NB4 (cell line): ENCODE measurements at places on chromosomes 6 and 20.
A peak's percentile ranks its signal among the peaks of the same experiment; 100 is the strongest.

DNA sequence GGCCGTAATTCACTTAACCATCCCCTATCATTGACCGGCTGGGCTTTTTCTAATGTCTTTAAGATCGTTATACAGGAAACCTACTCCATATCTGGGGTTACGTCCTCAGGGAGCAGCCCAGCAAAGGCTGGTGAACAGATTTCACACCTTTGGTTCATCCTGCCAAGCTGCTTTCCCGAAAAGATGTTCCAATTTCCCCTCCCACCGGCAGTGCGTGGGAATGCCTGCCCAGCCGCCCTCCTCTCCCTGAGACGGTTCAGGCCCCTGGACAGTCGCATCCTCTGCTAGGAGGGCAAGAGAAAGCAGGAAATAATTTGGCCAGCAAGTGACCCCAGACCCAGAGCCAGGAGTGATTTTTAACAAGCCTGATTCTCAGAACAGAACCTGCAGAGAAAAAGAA, 16.3 kb downstream of the SIRPA start:
- DNase-seq, result no peak

GRCh38 chr20:32635764-32636163, 38.0 kb downstream of the C20orf203 start:
- peak; percentile 51 for DNase-seq

GRCh38 chr6:38482466-38482865, 157.3 kb downstream of the BTBD9 start:
- DNase-seq, result no peak

- DNase-seq, result peak; percentile 52
These were observed 186.6 kb upstream of the OPRM1 start for GRCh38 chr6:153852481-153852880.

DNA sequence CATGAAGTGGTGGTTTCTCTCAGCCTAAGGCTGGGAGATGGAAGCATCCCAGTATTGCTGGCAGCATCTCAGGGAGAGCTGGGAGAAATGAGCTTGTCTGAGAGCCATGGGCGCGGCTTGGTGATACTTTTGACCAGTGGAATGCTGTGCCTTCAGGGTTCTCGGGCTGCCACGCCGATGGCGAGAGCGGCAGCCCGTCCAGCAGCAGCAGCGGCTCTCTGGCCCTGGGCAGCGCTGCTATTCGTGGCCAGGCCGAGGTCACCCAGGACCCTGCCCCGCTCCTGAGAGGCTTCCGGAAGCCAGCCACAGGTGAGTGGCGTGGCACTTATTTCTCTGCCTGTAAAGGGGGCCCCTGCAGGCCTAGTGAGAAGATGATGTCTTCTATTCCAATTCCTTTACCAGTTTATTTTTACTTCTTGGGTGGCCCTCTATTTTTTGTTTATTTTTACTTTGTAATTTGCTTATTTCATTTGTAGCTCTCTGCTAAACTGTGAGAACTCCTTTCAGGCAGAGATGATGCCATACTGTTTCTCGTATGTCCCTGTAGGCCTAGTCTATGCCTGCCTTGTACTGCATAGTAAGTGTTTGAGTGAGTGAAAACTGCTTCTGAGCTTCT, 71.7 kb downstream of the ASXL1 start:
- no peak for DNase-seq

DNA sequence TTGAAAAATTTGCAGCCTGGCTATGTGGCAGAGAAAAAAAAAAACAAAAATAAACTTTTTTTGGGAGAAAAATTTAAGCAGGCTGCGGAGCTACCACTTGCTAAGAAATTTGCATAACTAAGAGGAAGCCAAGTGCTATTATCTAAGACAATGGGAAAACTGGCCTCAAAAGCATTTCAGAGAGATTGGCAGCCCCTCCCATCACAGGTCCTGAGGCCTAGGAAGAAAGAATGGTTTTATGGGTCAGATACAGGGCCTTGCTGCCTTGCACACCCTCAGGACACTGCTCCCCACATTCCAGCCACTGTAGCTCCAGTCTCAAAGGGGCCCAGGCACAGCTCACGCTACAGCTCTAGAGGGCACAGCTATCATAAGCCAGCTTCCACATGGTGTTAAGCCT, 777.9 kb downstream of the TENT5A start:
- DNase-seq, result no peak

DNA sequence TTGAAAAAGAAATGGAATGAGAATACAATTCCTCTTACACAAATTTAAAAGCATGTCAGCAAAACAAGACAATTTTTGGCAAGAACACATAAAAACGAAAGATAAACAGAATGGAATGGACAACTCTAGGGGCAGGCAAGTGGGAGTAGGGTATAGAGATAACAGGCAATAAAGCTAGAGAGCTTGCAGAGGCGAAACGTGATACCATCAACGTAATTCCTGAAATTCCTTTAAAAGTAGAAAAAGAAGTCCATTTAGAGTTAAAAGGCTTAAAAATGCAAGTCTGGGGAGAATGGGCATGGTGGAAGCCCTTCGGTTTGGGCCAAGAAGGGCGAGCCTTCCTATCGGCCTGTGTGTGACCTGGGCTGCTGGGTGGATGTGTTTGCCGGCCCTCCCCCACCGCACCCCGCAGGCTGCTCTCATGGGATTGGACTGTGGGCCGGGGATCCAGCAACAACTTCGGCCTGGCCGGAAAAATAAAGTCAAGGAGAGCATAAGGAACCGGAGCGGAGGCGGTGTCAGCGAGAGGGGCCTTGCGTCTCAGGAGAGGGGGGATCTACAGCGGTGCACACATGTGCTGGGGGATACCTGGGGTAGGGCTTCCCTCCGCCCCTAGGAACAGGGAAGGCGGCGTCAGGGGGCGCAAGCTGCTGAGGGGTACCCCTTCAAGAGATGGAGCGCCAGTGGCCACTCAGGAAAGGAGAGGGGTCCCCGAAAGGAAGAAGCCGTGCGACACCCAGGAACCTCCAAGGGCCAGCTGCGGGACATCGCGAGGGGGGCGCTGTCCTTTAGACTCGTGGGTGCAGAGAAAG, 4.1 kb downstream of the TMEM239 start:
- no peak for DNase-seq

GRCh38 chr20:49890471-49891361, 24.6 kb downstream of the SPATA2 start:
- DNase-seq, result no peak

GRCh38 chr6:151357758-151358436, 33.5 kb downstream of the ZBTB2 start:
- no peak for DNase-seq

DNA sequence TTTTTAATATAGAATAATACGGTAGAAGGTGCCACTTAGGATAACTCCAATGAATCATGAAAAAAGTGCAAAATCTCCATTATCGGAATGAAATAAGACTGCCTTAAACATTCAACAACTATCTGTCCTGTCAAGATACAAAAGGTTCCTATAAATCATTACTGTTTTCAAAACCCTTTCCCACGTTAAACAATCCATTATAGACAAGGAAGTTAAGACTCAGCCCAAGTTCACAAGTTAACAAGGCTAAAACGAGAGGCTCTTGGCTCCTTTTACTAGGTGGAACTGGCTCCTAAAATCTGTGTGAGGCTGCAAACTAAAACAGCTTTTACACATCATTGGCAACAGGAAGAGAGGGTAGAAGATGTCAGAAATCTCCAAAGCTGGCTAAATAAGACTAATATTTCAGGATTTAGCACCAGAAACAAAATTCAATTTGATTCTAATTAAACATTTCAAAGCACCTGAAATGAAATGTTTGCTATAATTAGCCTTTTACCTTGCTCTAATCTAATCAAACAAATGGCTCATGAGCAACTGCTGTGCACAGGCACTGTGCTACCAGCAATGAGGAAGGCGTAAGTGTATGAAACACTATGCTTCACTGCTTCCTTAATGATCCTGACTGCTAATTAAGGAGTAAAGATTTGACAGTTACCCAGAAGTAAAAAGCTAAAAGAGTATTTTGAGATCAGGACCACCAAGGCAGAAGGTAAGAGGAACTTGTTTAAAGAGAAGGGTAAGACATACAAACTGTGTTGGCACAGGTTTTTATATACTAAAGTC, 109.7 kb downstream of the DST start:
- no peak for DNase-seq
